ENCODE measurements at places on chromosomes 12 and 14.

DNA sequence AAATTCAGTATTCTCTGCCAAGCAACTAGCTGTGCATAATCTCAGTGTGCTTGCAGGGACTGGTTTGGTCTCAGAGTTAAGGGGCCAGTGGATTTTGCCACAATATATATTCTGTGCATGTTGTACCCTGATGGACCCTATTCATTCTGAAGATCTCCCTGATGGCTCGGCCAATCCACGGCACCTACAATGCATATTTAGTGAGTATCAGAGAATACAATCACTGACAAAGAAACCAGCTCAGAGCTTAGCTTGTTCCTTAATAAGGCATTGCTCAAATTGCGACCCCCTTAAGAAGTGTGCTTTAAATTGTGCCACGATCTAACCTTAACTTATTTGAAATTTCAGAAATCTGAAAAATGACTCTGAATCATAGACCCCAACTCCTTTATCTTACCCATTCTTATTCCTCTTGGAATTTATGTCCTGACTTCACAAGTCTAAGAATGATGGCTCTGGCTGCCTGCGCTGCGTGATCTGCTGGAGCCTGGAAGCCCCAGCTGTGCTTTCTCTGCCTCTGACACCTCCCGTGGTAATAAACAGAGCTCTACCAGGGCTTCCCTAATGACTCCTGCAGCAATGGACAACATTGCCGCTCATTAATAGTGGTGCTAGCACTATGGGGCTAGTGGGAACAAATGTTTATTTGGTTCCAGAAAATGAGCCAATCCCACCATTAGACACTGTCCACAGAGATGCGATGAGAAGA lies 9.0 kb upstream of the DCAF4 start:
- no peak for DNase-seq

GRCh38 chr12:113086249-113087164 lies 30.0 kb downstream of the DTX1 start:
- DNase-seq, result no peak

- DNase-seq, result no peak
Observed at GRCh38 chr12:45974883-45975282, 15.5 kb downstream of the SCAF11 start.

DNA sequence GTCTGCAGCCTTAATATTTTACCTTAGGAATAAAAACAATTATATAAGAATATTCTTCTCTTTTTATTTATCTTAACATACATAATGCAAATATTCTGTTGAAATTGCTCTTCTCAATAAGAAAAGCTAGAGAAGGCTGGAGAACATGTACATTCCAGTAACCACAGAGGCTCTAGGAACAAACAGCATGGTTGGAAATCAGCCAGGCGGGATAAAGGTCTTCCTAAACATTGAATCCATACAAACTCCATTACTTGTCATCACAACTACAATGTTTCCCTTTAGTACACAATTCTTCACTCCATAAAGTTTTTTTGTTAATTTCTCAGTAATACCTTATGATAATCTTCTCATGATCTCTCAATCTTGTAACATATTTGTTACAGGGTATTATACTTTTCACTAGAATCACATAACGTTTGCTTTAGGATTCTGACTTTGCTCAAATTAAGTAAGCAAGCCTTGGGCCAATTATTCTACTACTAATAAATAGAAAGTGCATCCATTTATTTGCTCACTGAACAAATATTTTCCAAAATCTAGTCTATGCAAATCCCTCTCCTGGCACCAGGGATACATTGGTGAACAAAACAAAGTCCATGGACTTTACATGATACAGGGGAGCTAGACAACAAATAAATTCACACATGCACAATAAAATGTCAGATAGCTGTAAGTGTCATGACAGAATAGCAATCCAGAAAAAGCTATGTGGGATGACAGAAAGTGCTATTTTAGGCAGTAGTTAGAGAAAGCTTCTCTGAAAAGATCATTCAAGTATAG lies 237.5 kb upstream of the TMTC1 start:
- no peak for DNase-seq

DNA sequence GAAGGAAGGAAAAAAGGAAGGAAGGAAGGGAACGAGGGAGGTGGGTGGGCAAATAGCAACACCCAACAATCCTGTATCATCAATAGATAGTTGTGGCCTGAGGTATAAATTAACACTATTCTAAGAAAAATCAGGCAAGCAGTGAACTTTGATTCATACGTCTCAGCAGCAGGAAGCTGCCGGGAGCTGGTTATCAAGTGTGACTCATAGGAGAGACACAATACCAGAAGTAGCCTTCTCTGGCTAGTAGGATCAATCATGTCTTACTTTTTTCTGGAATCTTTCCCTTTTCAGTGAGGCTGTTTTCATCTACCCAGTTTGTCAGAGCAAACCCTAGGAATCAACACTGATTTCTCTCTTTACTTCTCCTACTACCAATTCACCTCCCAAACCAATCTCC lies 780.5 kb downstream of the NRXN3 start:
- DNase-seq, result no peak

- DNase-seq, result no peak
Observed at GRCh38 chr14:94598816-94599655, 13.2 kb upstream of the SERPINA3 start.

- DNase-seq, result no peak
Observed at GRCh38 chr14:71324767-71325272, 417.6 kb downstream of the PCNX1 start.

GRCh38 chr14:106491851-106492250 lies 965.5 kb downstream of the TMEM121 start:
- DNase-seq, result no peak

DNA sequence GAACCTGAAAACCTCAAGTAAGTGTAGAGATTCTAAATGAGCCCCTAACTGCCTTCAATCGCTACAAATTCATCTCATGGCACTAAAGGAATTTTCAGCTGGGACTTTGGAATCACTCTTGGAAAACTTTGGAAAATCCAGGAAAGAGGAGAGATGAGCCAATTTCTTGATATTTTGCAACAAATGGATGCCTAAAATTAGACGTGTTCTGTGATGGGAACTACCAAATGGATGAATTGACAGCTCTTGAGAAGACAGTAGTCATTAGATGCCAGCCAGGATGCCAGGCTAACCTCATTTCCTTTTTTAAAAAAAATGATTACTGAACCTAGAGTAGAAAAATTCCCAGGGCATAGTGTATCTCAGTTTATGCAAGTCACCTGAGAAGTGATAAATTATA lies 78.3 kb downstream of the NPAS3 start:
- DNase-seq, result no peak

GRCh38 chr12:70839544-70839943 lies 81.0 kb downstream of the PTPRR start:
- no peak for DNase-seq

DNA sequence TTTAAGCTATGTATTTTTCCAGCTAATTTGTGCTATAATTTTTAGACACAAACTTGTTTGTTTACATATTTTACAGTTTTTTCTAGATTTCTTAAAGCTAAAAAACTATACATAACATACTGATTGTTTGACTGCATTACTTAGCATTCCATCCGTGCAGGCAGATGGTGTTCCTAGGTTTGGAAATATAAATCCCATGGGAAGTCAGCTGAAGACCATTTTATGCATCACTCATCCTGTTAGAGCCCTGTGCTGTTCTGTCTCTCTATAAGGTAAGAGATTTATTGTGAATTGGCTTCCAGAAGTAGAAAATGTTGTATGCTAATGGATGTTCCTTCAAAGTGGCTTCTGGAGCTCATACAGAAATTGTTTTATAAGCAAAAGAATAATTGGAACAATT lies 31.1 kb downstream of the RMST start:
- no peak for DNase-seq

DNA sequence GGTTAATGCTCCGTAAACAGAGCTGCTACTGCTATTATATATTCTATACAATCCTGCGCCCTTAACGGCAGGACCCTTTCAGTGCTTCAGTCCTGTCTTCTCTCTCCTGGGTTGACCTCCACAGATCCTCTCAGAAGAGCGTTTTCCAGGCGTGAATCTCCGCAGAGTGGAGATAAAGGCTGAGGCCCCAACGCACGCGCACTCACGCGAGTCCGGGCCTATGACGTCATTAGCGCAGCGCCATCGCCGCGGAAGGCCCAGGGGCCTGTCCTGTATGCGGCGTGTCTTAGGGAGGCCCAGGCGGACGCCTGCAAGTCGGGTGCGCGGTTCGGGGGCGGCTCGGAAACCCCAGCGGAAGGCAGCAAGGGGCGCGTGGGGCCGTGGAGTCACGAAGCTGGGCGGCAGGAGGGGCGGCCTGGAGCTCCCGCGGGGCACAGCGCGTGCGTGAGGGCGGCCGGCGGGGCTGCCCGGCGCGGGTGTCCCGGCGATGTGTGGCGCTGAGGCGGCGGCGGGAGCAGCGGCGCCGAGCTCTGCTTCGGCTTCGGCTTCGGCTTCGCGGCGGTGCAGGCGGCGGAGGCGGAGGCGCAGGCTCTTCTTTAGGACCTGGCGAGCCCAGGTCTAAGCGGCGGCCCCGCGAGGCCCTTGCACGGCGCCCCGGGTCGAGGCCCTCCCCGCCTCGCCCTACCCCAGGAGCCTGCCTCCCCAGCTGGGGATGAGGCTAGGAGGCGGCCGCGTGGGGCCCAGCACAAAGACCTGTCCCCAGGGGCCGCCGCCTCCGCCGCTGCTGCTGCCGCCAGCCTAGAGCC lies at the start of gene MAPKAPK5:
TSS of gene MAPKAPK5 (plus strand) at position 479 of the 806 bp plus-strand sequence. CDS start 506 bp downstream, outside the sequence.
- peak; percentile 98 for DNase-seq

DNA sequence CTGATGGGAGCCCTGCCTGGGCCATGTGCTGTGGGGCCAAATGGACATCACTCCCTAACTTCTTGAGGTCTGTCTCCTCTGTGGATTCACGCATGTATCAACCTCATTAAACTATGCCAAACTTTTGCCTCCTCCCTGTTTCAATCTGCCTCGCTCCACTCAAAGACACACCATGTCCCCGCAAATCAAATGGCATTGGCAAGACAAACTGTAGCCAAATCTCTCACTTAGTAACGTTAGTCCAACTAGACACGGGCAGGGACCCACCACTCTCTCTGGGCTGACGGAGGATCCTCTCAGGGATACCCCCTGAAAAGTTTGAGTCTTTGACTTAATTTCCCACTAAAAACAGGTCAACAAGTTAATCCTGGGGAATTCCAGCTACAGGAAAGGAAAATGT lies 8.0 kb downstream of the ZBTB39 start:
- no peak for DNase-seq

DNA sequence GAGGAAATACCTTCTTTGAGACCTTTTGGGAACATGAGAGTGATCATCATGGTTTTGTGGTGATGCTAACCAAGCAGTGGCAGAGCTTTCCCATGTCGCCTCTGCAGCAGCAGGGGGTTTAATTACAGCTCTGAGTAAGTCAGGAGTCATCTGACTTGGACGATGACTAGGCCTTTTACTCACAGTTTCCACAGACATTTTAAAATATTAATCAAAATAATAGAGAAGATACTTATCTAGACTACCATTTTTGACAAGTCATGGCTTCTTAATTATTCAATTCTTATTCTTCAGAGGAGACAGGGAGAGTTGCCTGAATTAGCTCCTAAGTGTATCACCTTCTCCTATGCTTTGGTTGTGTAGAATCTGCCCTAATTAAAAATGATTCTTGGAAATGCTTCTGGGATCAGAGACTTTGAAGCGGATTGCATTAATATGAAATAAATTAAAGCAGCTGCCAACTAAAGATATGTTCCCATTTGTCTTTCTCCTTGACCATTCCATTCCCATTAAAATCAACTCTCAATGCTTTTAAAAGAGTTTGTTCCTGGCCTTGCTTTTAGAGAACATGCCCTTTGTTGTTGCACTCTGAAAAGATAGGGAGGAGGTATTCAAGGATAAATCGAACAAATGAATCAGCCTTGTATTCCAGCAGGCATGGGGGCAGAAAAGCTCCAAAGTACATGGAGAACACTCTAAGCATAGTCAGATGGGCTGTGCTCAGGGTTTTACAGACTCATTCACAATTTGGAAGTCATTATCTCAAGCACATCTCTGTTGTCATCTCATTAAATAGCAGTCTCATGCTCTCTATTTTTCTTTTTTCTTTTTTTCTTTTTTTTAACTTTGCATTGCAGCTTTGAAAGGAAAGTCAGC lies 7.7 kb upstream of the IFNG-AS1 start:
- no peak for DNase-seq

DNA sequence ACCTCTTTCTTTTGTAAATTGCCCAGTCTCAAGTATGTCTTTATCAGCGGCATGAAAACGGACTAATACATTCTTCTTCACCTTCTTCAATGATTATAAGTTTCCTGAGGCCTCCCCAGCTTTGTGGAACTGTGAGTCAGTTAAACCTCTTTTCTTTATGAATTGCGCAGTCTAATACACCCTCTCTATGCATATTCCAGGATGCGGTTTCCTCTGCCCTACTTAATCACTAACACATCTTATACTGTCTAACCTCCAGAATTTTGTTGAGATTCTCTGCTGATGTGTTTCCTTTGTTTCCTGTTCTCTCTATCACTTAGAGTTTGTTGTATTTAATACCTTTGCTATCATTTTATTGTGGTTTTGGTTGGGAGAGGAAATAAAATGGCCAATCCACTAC lies 145.4 kb downstream of the AEBP2 start:
- DNase-seq, result no peak

DNA sequence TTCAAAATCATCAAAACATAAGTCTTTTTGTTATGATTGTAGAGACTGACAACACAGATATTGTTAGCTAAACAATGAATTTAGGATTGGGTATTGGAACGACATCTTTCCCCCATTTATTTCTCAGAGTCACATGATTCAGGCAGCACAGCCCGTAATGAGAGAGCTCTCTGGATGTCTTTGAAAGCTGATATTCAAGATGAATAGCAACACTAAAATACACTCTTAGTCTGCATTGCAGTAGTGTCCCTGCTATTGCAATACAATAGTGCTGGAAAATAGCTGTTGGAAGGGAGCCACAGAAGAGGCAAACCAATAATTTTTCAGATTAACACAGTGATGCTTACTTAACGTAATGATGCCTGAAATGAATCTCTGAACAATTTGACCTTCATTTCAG lies 9.9 kb downstream of the GTSF1 start:
- DNase-seq, result no peak

DNA sequence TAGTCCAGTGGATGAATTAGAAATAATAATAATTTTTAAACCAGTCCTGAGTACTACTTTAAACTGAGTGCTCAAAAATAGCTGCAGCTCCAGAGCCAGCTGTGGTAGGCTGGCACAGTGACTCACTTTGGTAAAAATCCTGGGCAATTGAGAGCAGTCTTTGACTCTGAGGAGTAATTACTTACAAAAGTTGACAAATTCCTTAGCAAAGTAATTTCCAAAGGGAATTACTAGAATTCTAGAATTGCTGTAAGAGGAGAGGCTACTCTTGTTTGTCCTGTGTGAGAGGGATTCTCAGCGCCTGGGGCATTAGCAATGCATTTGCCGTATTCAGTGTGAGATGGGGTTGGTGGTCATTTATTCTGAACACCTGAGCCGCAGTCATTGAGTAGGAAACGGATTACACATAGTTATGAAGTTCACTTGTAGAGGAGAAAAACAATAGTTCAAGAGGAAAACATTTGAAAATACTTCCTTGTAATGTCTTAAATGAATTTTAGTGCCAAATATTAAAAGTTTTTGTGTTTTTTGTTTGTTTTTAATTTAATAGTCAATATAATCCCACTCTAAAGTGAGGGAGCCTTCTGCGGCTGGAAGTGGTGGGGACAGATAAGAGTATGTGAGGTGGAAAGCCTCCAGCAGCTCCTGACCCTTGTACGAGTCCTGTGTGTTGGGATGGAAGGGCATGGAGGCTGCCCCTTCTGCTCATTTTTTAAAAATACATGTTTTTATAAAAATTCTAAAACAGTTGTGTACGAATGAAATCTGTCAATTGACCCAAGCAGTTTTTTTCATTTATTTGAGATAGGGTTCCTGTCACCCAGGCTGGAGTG lies 41.9 kb downstream of the EID3 start:
- no peak for DNase-seq

GRCh38 chr12:34051486-34051885 lies 29.2 kb downstream of the ALG10 start:
- DNase-seq, result no peak
